ENCODE measurements at places on chromosomes 12 and 14.

GRCh38 chr14:100146531-100147091, 12.8 kb downstream of the DEGS2 start:
- peak; percentile 12 for DNase-seq

GRCh38 chr14:22812744-22813143, 2.5 kb downstream of the SLC7A7 start:
- no peak for DNase-seq

GRCh38 chr12:80627782-80628181, 79.7 kb upstream of the MYF6 start:
- DNase-seq = no peak

GRCh38 chr14:97634751-97635150, 837.6 kb downstream of the VRK1 start:
- DNase-seq = no peak

- DNase-seq = no peak
These were observed 221.8 kb downstream of the MSRB3 start for GRCh38 chr12:65500091-65500900.

GRCh38 chr14:91330856-91331255, 86.4 kb upstream of the GPR68 start:
- DNase-seq = no peak

- DNase-seq = no peak
These were observed 10.6 kb downstream of the SDS start for GRCh38 chr12:113392988-113393579.

GRCh38 chr12:59980476-59980875, 384.6 kb downstream of the SLC16A7 start:
- no peak for DNase-seq

DNA sequence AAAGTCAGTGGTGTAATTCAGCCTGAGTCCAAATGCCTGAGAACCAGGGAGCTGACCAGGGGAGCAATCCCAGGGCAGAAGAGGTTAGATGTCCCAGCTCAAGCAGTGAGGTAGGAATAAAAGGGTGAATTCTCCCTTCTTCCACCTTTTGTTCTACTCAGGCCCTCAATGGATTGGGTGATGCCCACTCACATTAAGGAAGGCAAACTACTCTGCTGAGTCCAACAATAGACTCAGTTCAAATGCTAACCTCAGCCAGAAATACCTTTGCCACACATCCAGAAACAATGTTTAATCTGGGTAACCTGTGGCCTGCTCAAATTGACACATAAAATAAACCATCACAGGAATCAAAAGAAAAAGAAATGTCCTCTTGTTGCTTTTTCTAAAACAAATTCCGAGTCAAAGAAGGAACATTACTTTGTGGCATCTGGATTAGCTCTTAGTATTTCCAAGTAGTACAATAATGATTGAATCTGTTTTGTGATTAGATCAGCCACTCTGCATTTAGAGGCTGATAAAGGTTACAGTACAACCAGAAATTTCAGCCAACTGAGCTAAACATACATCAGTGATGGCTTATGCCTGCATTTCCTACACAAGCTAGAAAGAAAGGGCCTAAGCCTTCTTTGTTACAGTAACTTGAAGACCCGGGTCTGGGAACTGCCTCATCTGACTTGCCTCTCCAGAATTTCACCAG, 43.6 kb upstream of the TRIM9 start:
- no peak for DNase-seq

DNA sequence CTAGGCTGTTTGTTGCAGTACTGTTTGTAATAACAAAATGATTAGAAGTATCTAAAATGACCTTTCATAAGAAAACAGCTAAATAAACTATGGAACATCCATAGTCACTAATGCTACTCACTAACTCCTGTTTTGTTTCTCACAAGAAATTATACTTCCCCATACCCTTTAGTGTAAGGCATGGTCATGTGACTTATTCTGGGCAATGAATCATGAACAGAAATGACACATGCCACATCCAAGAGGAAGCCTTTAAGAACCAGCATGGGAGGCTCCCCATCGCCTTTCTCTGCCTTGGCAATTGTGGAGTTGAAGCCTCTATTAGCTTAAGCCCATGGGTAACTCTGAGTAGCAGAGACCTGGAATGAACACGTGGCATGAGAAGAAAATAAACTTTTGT, 49.3 kb downstream of the KSR2 start:
- no peak for DNase-seq

All from HT-29 (cell line).